ENCODE measurements at places on chromosomes 3 and 15.

- DNase-seq = peak; percentile 74
These were observed 38.4 kb upstream of the RBP1 start for GRCh38 chr3:139577909-139578308.

DNA sequence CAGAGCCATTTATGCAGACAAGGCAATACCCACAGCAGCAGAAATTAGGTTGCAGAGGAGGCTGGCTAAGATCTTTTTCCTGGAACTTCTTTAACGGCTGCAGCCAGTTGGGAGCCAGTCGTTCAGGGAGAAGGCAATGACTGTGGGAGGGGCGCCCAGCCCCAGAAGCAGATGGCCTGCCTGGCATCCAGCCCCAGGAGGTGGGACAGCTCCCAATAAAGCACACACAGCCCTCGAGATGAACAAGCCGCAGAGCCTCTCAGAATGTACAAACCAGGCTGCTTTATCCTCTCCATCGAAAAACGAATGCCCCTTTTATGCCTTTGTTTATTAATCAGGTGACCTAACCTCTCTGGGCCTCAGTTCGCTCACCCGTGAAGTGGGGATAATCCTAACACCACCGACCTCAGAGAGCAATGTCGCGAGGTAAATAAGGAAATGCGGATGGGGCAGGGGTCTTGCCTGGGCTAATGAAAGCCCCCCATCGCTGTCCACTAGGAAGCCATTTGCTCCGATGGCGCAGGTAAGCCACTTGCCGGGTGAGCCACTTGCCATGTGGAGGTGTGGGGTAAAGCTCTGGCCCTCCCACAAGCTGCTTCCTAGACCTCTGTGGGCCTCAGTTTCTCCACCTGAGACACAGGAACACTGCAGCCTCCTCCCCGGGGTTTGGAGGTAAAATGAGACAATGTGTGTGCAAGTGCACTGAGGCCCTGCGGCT, 35.8 kb downstream of the MGLL start:
- DNase-seq = peak; percentile 87

- no peak for DNase-seq
These were observed 3.0 kb downstream of the SNTN start for GRCh38 chr3:63655519-63655918.

- DNase-seq = no peak
These were observed 64.9 kb downstream of the LRRC3B start for GRCh38 chr3:26687466-26687865.

DNA sequence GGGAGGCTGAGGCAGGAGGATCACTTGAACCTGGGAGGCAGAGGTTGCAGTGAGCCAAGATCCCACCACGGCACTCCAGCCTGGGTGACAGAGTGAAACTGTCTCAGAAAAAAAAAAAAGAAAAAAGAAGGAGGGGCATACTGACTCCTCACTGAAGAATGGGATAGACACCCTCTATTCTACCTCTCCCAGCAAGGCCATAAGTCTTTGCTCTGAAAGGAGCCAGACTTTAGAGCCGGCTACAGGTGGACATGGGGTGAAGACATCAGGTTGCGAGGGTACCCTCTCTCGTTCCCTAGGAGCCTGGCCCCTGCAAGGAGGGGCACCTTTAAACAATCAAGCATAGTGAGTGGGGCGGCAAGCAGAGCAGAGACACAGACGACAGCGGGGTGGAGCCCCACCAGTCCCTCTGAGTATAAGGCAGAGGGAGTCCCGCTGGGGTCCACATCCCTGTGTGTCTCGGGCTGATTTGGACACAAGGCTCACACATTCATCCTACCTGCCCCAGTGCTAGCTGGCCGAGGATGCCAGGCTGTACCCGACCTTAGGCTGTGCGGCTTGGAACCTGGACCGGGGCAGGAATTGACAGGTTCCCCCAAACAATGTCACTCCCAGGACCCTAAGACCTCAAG, 1.1 kb downstream of the GRAMD2A start:
- no peak for DNase-seq

DNA sequence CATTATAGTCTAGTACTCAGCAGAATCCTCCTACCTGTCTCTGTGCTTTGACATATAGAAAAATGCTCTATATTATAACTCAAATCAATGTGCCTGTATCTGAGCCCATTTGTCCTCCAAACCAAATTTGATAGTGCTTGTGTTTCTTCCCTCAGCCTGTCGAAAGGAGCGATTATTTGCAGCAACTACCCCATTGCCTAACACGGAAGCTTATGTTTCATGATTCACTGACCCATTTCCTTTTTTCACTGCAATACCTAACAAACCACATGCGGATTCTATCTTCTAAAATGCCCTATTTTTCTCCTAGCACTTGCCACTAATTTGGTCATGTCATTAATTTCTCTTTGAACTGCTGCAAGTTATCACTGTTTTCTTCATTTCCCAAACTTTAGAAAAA, 1220.6 kb upstream of the CADM2 start:
- no peak for DNase-seq

DNA sequence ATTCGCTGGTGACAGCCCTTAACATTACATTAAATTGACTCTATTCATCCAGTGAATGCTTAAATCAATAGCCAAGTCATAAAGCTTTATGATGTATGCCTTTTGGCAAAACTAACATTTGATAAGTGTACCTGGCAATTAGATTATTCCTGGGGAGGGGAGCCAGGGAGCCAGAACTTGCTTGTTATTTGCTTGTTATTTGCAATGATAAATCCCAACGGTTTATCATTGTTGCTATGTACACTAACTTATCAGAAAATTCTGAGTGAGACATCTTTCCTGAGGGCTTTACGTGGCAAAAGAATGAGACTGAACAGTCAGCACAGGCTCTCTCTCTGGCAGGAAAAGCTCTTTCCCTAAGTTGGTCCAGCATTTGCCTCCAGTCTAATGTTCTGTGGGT, 35.8 kb upstream of the FBN1 start:
- peak; percentile 7 for DNase-seq

GRCh38 chr3:8166014-8166413, 335.6 kb upstream of the LMCD1 start:
- no peak for DNase-seq

DNA sequence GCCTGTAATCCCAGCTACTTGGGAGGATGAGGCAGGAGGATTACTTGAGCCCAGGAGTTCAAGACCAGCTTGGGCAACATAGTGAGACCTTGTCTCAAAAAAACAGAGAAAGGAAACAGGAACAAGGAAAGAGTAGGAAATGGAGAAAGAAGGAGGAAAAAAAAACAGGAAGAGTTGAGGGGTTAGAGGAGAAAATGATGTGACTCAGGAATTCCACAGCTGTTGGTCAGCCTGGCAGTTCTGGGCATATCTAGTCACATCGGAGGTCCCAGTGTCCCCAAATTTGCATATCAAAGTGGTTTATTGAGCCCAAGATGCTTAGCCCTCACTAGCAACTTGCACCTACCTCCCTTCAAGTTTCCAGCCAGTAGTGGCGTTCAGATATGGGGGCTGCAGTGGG, 18.8 kb upstream of the JMJD7 start:
- no peak for DNase-seq

DNA sequence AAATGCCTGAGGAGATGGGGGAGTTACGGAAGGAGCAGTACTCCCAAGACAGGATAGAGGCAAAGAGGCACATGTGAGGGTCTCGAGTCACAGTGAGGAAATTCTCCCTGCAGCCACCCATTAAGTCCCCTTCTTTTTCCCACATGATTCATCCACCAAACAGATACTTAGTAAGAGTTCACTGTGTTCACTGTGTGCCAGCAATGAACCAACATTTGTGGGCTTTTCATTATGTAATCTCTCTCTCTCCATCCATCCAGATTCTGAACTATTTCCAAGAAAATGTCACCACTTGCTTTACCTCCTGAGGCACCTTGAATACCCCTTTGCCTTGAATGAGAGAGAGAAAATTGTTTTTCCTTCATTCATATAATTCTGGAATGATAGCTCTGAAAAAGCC, 24.6 kb upstream of the LRRFIP2 start:
- no peak for DNase-seq

GRCh38 chr3:177899275-177900067, 636.8 kb upstream of the KCNMB2 start:
- no peak for DNase-seq

- DNase-seq = no peak
These were observed 988.7 kb downstream of the FHIT start for GRCh38 chr3:60262546-60262945.

DNA sequence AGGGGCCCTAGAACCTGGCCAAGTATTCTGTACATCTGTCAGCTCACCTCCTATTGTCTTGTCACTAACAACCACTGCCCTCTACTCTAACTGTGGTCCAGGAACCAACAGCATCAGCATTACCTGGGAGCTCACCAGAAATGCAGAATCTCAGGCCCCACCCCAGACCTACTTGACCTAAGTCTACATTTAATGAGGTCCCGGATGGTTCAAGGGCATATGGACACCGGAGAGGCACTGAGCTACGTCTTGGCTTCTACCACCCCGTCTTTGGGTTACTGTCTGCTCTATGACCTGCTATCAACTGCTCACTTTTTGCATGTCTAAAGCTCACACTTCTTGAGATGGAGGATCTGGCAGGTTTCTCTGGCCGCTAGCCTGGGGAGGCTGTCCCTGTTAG, 8.1 kb downstream of the GALNT15 start:
- no peak for DNase-seq

DNA sequence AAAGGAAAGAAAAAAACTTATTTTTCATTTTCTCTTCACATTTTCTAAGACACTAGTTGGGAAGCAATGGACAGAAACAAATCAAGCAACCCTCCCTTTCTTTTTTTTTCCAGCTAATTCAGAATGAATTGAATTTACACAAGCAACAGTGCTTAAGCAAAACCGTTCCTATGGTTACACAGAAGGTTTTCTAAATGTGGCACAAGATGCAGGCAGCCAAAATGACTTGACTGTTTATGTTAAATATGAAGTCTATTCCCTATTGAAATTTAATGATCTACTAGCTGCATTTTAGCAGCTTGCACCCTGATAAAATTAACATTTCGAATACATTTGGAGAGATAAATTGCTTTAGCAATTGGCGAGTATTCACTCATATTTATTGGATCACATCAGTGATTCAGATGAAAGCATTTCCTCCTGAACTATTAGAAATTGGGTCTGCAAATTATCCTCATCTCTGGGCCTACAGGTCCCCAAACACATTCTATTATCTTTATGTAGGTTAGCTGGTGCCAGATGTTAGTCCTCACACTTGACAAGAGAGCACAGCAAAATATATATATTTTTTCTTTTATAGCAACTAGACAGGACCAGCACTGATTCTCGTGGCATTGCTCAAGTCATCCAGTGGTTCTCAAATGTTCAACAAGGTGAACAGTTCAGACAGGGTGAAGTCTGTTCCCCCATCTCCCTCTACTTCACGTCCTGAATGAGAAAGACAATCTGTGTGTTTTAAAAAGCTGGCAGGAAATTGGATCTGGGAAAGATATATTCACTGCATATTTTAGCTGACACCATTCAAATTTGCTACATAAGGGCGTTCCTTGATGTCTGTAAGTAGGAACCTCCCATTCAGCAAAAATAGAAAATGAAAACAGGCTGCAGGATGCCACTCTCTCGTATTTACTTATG, 463.6 kb upstream of the KCNMB2 start:
- peak; percentile 58 for DNase-seq

GRCh38 chr3:38558864-38559263, 62.7 kb downstream of the EXOG start:
- no peak for DNase-seq

GRCh38 chr3:21894459-21895340, 143.7 kb upstream of the ZNF385D start:
- DNase-seq = no peak

GRCh38 chr3:36525115-36525801, 145.0 kb downstream of the STAC start:
- DNase-seq = no peak

GRCh38 chr15:56356616-56357015, 8.6 kb upstream of the TEX9 start:
- peak; percentile 45 for DNase-seq

DNA sequence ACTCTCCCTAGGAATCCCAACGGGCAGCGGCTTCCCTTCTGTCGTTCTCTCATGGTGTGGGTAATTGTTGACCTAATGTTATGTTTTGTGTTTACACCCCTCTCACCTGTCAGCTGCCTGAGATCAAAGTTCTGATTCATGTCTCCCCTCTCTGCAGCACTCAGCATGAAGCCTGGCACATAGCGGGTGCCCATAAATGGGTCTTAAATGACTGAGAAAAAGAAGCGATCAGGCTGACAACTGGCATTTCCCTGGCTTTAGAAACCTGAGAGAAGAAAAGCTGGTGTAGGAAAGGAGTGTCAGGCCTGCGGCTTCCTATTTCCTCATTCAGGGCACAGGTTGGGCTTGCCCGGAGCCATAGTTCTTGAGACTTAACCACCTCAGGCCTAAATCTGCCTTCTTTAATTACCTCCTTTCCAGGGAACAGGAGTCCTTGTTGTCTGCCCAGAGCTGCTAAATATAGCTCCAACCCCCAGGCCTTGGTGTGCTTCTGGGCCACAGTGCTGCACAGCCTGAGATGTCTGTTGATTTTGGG, 31.8 kb downstream of the LPP start:
- DNase-seq = no peak

DNA sequence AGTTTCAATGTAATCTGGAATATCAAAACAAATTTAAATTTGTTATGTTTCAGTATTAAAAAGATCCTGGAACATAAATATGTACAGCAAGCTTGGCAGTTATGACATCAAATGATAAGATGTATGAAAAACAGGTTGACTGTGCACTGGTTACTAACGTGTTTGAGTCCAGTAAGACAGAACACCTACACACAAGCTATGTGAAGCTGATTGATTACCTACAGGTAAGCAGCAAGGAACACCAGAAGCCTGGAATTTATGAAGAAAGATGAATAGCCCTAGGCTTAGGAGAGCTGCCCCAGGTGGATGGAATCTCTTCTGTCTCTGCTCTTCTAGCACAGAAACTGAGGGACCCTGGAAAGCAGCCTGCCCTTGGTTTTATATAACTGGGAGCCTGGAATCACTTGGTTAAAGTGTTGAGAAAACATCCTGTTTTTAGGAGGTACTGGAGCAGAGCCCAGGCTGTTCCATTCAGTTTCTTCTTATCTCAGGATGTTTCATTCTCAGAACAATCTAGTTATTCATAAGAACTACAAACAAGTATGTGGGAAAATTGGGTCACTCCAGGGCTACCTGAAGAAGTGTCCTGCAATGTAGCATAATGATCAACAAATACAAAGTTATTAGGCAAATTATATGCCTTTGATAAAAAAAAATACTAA, 36.3 kb downstream of the SLITRK3 start:
- DNase-seq = no peak

GRCh38 chr3:114691871-114692270, 398.0 kb downstream of the TIGIT start:
- DNase-seq = no peak

DNA sequence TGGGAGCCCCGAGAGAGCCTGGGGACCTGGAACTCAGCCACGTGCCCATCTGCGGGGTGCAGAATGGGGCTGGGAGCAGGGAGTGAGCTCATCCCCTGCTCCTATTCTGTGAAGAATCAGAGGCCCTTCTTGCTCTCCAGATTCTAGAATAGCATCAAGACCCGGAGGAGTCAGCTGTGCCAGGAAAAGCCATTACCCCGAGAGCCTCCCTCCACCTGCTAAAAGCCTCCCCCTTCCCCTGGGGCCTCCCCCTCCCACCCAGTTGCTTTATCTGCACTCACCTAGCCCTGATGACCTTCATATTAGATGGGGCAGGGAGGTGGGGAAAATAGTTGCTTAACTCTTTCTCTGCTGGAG, 23.1 kb downstream of the CCDC33 start:
- no peak for DNase-seq

- no peak for DNase-seq
These were observed 590.4 kb downstream of the PDCD6IP start for GRCh38 chr3:34388830-34389229.

GRCh38 chr15:67783303-67783702, 42.0 kb upstream of the SKOR1 start:
- no peak for DNase-seq
